ENCODE measurements at places on chromosomes 16 and 17.

DNA sequence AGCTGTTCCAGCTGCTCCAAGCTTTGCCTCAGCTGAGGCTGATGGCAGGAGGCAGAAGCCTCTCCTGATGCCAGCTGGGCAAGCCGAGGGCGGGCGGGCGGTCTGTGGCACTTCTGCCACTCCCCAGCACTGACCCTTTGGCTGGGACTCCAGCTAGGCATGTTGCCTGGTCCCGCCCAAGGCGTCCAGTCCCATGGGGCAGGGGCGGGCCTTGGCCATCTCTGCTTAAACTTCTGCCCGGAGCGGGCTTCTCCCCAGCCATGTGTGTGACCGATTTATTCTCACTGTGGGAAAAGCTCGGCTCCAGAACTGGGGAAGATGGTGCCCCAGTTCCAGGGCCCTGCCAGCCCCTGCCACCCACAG, 349.1 kb downstream of the SEC14L1 start:
- DNase-seq, result no peak

DNA sequence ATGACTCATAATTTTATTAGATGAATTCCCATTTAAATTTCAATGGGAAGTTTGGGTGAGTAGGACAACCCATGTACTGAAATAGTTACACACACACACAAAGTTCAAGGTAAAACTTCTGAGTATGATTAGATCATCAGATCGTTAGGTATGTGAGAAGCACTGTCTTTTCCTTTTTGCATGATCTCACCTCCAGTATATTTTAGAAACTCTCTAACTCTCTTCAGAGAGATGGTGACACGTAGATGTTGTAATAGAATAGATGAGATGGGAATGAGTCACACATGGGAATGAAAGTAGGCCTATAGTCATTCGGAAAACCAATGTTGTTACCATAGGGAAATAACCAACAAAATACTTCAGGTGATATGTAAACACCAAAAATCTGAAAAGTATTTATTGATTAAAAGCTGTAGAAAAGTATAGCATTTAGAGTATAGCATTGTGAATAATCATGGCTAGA, 22.2 kb downstream of the KRT23 start:
- no peak for DNase-seq

DNA sequence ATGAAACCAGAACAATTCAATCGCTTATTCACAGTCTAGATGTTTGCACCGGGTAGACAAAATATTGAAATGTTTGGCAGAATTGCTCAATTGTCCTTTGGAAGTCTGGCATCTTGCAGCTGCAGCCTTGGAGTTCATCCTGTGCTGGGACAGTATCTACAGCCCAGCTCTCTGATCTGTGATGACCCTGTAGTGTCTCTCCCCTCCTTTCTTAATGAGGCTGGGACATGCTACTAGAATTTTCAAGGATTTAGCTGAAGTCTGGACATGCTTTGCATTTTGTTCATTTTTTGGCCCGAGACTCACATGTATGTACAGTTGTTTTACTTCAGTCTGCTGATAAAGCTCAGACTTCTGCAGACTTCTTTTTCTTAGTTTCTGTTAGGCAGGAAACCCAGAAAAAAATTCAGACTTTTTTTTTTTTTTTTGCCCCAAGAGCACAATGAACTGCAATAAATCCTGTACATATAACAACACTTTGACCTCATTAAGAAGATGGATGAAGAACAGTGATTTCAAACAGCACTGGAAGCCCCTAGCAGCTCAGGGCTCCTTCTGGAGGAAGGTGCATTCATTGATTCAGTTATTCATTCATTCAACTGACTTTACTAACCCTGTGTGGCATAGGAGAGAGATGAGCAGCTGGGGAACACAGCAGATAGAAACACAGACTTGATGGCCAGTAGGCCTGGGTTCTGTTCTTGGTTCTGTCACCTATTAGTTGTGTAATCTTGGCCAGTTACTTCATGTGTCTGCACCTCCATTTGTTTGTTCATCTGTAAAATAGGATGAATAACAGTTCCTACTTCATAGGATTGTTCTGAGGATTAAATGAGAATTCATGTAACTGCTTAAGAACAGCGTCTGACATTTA, 210.0 kb downstream of the MAP2K4 start:
- no peak for DNase-seq

DNA sequence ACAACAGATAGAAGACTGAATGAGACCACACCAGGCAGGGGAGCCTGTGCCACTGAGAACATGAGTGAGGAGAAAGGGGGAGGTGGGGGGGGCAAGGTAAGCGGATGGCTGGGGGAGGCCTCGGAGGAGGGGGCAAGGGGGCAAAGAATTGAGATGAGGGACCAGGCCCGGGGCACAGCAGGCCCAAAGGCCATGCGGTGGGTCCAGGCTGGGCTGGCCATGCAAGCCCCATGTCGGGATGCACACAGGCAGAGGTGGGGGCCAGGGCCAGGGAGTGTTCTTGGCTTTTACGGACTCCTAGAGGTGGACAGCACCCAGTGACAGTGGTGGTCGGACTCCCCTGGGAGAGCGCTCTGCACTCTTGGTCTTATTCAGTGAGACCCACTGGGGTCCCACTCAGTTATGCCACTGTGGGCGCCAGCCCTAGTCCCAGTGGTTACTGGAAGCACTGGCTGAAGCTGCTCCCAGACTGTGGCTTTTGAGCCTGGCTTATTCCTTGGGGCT, 4.8 kb upstream of the MTHFSD start:
- no peak for DNase-seq

DNA sequence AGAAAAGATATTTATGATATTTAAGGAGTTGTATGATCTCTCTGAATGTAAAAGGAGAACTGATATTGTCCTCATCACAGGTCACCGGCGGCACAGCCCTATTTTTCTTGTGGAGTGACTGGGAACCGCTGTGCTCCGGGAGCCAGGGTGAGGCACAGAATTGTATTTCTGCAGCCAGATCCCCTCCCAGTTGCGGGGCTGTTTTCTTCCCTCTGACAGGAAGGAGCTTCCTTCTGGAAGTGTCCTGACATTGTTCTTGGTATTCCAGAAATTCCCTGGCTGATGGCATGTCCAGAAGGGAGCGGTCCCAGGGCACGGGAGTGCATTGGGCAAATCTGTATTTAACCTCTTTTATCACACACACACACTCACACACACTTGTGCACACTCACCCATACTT, 268.6 kb upstream of the FOXF1 start:
- no peak for DNase-seq

DNA sequence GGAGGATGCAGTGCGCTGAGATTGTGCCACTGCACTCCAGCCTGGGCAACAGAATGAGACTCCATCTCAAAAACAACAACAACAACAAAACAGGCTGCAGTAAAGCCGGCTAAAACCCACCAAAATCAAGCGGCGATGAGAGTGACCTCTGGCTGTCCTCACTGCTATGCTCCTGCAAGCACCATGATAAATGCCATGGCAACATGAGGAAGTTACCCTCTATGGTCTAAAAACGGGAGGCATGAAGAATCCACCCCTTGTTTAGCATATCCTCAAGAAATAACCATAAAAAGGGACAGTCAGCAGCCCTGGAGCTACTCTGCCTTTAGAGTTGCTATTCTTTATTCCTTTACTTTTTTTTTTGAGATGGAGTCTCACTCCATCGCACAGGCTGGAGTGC, 8.4 kb upstream of the LGALS3BP start:
- no peak for DNase-seq

DNA sequence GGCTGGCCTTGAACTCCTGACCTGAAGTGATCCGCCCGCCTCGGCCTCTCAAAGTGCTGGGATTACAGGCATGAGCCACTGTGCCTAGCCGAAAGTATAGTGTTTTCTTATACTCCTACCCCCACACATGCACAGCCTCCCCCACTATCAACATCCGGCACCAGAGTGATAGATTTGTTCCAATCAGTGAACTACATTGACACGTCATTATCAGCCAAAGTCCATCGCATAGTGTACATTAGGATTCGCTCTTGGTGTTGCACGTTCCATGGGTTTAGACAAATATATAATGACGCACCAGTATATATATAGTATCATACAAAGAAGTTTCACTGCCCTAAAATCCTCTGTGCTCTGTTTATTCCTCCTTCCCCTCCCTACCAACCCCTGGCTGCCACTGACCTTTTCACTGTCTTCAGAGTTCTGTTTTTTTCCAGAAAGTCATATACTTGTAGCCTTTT, 11.9 kb upstream of the TM4SF5 start:
- no peak for DNase-seq

DNA sequence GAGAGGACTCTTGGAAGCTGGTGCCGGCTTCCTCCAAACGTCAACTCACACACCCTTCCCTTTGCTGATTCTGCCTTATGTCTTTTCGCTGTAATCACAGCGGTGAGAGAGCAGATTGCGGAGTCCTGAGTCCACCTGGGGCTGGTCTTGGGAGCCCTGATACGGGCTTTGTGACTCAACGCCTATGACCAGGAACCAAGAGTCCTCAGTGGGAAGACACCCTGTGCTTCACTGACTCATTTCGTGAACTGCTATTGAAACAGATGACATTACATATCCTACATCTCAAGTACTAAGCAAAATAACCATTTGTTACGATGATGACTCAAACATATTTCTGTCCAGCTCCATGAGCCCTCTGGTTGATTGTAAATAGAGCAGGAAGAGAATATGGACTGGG, 90.7 kb upstream of the CREBBP start:
- no peak for DNase-seq

DNA sequence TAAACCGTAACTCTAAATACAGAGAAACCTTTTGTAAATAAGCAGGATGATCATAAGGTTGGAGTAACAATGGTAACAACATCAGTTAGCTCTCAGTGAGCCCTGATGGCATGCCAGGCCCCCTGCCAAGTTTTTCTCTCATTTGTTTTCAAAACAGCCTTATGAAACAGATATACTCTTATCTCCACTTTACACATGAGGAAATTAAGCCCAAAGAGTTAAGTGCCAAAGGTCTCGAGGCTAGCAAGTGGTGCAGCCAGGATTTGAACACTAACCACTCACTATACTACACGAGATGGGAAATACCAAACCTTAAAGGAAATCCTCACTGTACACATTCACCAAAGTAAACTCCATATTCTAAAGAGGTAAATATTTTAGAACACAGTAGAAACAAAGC, 15.0 kb downstream of the USP31 start:
- no peak for DNase-seq

All from stimulated activated CD4-positive, alpha-beta T cell treated with anti-CD3 and anti-CD28 coated beads, Interleukin-12 subunit alpha, Interleukin-12 subunit beta, amount 100 ng/mL, for 24 hours (primary cell).